ENCODE measurements at places on chromosomes 16 and 17.

DNA sequence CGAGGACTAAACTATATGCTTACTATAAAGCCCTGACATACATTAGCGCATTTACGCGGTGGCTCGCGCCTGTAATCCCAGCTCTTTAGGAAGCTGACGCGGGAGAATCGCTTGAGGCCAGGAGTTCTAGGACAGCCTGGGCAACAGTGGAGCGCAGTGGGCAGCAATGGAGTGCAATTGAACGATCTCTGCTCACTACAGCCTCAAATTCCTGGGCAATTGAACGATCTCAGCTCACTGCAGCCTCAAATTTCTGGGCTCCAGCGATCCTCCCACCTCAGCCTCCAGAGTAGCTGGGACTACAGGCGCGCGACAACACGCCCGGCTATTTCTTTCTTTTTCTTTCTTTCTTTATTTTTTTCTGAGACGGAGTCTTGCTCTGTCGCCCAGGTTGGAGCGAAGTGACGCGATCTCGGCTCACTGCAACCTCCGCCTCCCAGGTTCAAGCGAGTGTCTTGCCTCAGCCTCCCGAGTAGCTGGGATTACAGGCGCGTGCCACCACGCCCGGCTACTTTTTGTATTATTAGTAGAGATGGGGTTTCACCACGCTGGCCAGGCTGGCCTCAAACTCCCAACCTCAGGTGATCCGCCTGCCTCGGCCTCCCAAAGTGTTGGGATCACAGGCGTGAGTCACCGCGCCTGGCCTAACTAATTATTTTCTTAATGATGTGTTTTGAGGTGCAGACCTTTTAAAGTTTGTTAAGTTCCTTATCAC is 506 bp upstream of the COG7 start:
- DNase-seq: no peak

GRCh38 chr16:79593074-79593531 is 7.4 kb downstream of the MAF start:
- no peak for DNase-seq

- DNase-seq: no peak
These were observed 36.5 kb upstream of the C17orf78 start for GRCh38 chr17:37339321-37339720.

GRCh38 chr16:58013201-58013956 is 12.2 kb downstream of the USB1 start:
- DNase-seq: no peak

Data from stimulated activated CD8-positive, alpha-beta memory T cell treated with anti-CD3 and anti-CD28 coated beads, Interleukin-4, amount 100 ng/mL, for 24 hours (primary cell).